ENCODE measurements at places on chromosomes 2 and 18.

GRCh38 chr2:56376699-56377665 is 193.2 kb downstream of the CCDC85A start:
- no peak for DNase-seq

GRCh38 chr2:172930871-172931255 is 144.8 kb upstream of the MAP3K20 start:
- no peak for DNase-seq

DNA sequence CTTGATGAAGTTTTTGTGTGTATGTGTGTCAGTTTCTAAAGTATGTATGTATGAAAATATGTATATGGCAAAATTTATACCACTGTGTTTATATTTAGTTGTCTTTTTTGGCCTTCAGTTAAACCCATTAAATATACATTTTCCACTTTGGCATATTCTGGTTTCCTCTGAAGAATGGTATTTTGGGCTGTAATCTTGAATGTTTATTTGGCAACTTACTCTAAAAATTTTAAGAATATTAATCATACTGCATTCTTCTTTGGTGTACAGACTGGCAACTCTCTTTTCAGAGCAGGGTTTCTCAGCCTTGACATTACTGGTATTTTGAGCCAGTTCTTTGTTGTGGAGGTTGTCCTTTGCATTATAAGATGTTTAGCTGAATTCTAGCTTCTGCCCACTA is 27.9 kb upstream of the CCBE1 start:
- DNase-seq, result no peak

DNA sequence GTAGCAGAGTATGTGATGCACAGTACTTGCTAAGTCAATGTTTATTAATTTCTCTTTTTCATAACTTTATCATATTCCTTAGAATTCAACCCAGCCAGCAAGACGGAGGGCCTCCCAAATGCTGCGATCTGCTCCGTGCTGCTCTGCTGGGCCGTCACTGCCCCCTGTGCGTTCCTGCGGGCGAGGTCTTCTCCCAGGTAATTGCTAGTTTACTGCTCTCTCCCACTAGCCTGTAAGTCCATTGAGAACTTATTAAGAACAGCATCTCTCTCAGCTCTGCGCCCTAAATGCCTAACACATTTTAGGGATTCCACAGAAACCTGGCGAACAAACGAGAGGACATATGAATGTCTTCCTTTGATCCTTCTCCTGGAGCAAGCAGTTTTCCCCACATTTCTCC is 153.6 kb upstream of the ARHGAP28 start:
- no peak for DNase-seq

- no peak for DNase-seq
Observed at GRCh38 chr2:60858897-60859311, 22.5 kb upstream of the REL start.
